CD8-positive, alpha-beta T cell (primary cell): ENCODE measurements at places on chromosomes 13 and 19. TPM values are rescaled to one million over a fixed set of nuclear protein-coding genes. Genes with fewer than 3 reads are reported as not detected.

Gene ZNF98
- total RNA-seq, result not detected

Gene LMTK3
- total RNA-seq, result 16.9 TPM

Gene ELSPBP1
- total RNA-seq, result not detected

Gene INAFM1
- total RNA-seq, result 14.7 TPM

Gene APOC4
- not detected for total RNA-seq

Gene RFX1
- total RNA-seq, result 13.0 TPM

Gene OLFM2
- total RNA-seq, result 2.4 TPM

Gene VSIG10L
- total RNA-seq, result not detected

Gene ZNF560
- not detected for total RNA-seq

Gene LGALS14
- not detected for total RNA-seq

Gene MIA
- total RNA-seq, result not detected

Gene GJB2
- total RNA-seq, result not detected

Gene ZNF223
- total RNA-seq, result 0.72 TPM

Gene RNF17
- not detected for total RNA-seq

Gene CEACAM4
- not detected for total RNA-seq

Gene PSG5
- total RNA-seq, result not detected

DNA sequence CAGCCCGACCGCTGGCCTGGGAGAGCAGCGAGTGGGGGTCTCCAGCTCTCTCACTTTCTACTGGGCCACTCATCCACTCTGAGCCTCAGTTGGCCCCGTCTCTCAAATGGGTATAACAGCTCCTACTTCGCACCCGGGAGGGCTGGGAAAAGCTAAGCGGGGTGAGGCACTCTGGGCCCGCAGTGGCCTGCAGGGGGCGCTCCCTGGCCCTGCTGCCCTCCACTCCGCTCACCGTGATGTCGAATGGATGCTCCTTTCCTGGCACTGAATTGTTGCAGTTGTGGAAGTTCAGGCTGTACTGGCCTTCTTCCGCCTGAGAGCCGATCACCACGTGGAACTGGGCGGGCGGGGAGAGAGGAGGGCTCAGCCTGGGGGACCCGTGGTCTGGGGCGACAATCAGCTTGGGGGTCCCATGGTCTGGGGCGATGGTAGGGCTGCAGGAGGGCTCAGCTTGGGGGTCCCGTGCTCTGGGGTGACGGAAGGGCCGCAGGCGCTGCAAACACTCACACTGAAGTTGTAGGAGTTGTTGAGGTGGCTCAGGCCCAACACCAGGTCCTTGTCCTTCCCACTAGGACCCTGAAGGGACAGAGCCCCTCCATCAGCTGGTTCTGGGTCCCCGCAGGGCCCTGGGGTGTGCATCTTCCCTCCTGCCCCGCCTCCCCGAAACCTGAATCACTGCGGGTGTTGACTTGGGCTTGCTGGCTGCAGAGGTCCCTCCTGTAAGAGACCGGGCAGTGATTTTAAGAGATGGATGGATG, 3.9 kb downstream of the GPR108 start:
- DNase-seq, result no peak

DNA sequence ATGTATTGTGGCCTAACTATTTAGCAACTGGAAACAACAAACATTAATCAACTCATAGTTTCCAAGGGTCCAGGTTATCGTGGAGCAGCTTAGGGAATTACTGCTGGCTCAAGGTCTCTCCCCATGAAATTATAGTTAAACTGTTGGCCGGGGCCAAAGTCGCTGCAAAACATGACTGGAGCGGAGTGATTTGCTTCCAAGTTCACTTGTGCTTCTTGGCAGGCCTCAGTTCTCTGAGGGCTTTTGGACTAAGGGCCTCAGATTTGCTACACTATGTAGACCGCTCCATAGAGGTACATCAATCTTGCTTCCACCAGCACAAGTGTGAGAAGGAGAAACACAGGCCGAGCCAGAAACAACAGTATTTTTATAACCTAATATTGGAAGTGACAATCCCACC, 9.4 kb upstream of the KBTBD7 start:
- no peak for DNase-seq

- DNase-seq, result no peak
Observed at GRCh38 chr13:38590230-38590629, 96.6 kb upstream of the FREM2 start.

DNA sequence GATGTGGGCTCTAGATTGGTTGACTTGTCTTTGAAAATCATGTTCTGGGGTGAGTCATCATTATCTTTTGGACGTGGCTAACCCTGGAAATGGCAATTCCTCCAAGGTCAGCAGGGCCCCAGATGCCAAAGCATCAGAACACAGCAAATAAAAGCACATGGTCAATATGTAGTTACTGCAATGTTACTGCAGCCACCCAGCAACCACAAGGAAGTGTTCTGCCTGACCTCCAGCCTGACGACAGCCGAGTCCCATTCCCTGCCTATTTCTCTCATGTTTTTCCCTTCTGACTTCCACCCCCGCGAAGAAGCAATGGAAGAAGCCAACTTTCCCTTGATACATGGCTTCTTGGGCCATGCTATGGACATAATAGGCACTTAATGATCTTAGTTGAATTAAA, 577.9 kb downstream of the IRS2 start:
- DNase-seq, result no peak

- DNase-seq, result no peak
Observed at GRCh38 chr13:87906411-87906810, 235.2 kb downstream of the SLITRK5 start.

DNA sequence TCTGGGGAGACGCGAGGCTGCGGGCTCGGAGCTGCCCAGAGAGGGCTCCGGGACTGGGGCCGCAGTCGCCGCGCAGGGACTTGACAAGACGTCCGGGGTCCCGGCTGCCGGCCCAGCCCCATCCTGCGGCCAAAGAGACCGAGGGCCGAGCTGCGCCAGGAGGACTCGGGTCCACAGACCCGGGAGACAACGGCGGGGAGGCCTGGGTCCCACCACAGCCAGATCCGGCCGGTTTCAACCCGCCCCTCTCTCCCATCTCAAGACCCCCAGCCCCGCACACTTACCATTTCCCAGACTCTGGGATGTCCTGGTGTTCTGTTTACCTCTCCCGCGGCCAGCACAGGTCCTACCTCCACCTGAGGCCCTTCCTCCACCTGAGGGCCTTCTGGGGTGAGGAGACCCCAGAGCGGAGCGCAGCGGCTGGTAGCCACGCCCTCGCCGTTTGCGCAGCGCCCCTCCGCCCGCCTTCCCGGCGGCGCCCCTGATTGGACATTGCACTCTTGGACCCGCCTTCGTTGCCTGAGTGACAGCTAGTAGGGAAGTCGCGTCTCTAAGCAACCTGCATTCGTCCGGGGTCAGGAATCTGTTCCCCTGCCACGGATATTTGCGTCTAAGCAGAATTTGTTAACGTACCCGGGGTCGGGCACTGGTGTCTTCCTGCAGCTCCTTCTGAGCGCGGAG, at the start of gene ZNF709:
Gene ZNF709, minus strand, starts transcription at position 446 of the 681 bp plus-strand sequence. Its CDS starts 159 bp downstream, at position 287.
- DNase-seq, result peak; percentile 81

- no peak for DNase-seq
Observed at GRCh38 chr13:36718686-36719085, 44.9 kb downstream of the SERTM1 start.

DNA sequence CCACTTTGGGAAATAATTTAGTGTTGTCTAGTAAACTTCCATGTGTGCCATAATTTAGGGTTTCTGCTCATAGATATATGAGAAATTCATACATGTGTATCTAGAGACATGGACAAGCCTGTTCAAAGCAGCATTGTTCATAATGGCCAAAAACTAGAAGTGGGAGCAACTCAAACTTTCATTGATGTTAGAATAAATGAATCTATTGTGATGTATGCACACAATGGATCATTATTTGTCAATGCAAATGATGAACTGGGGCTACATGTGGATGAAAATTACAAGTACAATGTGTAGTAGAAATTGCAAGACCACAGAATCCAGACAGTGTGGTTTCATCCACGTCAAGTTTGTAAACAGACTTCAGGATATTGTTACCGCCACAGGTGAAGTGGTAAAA, 284.7 kb downstream of the SLC7A1 start:
- no peak for DNase-seq

- no peak for DNase-seq
Observed at GRCh38 chr13:20870829-20871228, 31.7 kb downstream of the XPO4 start.

GRCh38 chr19:47490847-47491246, 6.8 kb upstream of the KPTN start:
- no peak for DNase-seq

- no peak for DNase-seq
Observed at GRCh38 chr13:106275446-106276032, 259.9 kb downstream of the EFNB2 start.

GRCh38 chr19:1991018-1991913, 24.2 kb downstream of the BTBD2 start:
- DNase-seq, result no peak

DNA sequence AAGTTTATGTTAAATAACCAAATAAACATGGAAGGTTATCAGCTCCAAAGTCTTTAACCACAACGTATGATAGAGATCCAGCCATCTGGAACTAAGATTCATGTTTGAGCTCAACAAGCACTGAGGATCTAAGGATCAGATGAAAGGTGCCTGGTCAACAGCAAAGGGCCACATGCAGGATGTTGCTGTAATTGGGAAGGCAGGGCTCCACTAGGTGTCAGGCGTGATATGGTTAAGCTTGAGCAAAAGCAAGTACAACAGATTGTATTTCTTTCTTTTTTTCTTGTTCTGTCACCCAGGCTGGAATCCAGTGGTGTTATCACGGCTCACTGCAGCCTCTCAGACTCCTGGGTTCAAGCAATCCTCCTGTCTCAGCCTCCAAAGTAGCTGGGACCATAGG, 12.0 kb downstream of the EBPL start:
- DNase-seq, result no peak

- peak; percentile 43 for DNase-seq
Observed at GRCh38 chr13:42355092-42355485, 83.1 kb downstream of the AKAP11 start.

- DNase-seq, result no peak
Observed at GRCh38 chr13:51713807-51714206, 90.2 kb downstream of the DHRS12 start.

GRCh38 chr13:106496072-106496997, 39.1 kb downstream of the EFNB2 start:
- no peak for DNase-seq

- no peak for DNase-seq
Observed at GRCh38 chr13:31199527-31199848, 287 bp upstream of the B3GLCT start.

DNA sequence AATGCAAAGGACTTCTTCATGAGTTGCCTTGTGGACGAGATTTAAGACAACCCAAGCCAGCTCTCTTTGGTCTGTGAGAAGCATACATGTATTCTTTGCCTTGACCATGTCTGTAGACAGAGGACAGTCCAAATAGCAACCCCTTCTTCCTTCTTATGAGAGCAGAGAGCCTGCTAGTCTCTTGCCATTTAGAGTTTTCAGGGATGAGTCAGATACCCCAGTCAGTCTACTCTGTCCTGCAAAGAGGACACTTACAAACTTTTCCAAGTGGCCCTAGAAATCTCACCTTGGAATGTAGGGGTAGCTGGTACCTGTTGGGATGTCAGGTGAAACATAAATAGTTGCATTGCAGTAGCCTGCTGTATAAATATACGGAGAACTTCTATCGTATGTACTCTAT, 36.7 kb downstream of the DNAJC3 start:
- no peak for DNase-seq

GRCh38 chr13:40963927-40964326, 55.2 kb downstream of the ELF1 start:
- no peak for DNase-seq

DNA sequence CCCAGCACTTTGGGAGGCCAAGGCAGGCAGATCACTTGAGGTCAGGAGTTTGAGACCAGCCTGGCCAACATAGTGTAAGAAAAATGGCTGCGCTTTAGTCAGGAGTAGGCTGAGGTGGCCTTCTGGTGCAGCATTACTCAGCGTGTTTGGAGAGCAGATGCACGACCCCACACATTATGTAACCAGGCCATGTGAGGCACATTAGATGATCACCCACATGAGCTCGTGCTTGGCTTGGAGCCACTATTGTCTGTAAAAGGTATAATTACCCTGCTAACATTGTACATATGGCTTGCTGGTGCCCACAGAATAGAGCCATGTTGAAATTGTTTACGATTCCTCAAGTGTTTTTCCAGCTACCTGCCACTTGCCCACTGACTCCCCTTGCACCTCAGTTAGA, 24.0 kb upstream of the SCEL start:
- no peak for DNase-seq

DNA sequence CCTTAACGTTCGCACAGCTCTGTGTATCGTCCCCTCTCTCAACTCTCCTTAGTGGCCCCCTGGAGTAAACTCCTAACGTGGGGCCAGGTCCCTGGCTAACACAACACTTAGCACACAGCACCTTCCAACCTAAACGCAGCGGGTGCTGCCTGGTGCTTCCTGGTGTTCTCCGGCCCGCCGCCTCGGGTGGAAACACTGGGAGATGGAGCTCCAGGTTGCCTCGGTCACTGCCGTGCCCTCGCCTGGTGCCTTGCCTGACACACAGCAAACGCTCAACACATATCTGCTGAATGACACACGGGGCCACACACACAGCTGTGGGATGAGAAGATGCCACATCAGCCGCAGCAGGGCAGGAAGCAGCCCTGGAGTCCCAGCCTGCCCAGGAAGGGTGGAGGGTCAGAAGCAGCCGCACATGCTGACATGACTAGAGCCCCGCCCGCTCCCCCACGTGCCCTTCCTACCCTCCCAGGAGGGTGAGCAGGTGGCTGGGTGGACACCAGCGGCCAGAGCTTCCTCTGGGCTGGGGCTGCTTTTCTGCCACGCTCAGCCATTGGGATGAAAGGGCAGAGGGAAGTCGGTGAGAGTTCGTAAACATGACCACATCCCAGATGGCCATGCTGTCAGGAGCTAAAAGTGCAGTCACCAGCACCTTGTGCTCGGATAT, 6.6 kb downstream of the PEPD start:
- DNase-seq, result no peak

GRCh38 chr13:110507678-110508381, 53.7 kb downstream of the RAB20 start:
- DNase-seq, result no peak

GRCh38 chr19:32035626-32036025, 309.8 kb upstream of the ZNF507 start:
- DNase-seq, result no peak

DNA sequence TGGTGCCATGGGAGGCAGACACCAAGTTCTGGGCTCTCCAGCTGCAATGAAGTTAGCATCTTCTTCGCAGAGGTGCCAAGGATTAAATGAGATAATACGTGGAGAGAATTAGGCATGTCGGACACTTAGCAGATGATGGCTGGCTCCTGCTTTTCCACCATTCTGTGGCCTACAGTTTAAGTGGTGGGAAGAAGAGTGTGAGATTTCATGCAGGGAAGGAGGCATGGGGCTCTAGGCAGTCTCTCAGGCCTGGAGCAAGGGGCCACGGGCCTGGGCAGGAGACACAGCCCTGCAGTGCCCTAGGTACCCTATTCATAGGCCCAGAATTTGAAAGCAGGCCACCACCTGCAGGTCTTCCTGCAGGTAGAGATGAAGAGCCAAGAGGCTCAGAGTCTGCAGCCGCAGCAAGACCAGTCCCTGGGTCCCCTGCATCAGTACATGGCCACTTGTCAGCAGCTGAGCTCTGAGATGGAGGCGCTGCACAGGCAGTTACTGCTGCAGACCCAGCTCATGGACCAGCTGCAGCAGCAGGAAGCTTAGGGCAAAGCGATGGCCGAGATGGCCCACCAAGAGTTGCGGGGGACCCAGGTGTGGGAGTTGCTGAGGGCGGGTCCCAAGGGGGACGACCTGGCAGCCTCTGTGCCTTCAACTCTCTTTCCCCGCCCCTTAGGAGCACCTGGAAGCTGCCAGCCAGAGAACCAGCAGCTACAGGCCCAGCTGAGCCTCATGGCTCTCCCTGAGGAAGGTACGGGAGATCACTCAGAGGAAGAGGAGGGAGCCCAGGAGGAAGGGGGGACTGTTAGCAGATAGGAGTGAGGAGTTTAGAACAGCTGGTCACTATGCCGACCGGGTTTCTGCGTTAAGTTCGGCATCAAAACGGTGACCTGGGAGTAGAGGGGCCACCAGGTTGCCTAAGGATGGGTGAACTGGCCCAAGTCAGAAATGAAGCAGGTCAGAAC, 33.2 kb upstream of the ZNF492 start:
- no peak for DNase-seq
